ENCODE measurements at places on chromosomes 3 and 15. TPM values are rescaled to one million over a fixed set of nuclear protein-coding genes. Genes with fewer than 3 reads are reported as not detected.

Gene PLIN1
- total RNA-seq: 0.22 TPM

DNA sequence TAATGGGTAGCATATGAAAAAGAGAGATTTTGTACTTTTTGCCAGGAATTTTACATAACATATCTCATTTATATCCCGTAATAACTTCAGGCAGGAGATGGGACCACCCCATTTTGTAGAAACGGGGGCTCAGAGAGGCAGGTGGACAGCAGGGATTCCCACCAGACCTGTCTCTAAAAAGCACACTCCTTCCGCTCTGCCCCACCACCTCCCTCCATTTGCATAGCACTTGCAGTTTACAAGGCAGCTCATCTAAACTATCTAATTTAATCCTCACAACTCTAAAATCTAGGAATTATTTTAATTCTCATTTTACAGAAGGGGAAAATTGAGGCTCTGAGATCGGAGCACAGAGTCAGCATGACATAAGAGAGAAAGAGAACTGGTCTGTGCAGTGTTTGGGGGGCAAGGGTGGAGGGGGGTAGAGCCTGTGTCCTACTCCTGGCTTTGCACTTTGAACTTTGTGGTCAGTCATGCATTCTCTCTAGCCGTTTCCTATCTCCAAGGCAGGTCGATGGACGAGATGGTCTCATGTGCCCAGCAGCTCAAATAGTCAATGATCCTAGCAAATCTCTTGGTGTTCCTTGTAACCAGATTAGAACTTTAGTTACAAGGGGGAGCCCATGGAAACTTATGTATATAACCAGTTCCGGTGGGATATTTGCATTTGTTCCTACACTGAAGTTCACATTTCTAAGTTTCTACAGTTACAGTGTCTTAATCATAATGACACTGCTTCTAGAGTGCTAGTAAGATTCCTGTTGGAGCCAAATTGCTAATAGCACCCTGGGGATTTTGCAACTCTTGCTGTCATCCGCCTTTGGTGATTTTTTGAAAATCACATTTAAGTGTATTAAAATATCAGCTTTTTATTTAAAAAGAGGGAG lies 18.6 kb downstream of the CRYGS start:
- H3K4me1 ChIP-seq: peaks cover 24% of the 10 kb centered on the region
- H3K36me3 ChIP-seq: no peaks in the 10 kb centered on the region
- no peaks in the 10 kb centered on the region for H3K27me3 ChIP-seq
- no peak for DNase-seq

DNA sequence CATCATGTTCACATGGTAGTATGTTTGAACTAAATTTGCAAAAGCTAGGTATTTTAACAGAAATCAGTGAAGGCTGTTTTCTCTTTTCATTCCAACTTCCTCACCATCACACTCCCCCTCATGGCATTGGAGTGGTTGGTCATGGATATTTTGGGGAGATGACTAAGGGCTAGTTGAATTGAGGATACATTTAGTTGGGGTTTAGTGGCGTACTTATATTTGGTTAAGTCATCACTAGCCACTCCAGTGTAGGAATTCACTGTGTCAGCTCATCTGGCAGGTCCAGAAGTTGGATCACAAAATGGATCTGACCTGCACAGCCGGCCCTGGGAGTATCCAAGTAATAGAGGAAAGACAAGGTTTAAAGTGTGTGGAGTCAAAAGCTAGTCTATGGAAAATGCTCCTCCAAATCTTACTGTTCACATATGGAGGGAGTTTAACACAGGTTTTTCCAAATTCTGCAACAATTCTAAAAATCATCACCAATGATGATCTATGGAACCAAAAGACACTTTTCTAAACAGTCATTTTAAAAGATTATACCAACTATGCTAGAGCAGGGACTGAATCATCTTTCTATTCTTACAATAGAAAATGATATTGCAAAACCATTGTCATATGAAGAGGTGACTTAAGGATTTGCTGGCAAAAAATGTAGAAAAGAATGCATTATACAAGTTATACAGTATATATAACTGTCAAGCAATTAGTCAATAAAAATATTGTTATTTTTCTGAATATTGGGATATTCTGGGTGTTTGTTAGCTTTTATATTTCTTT lies 247.8 kb upstream of the PEX5L start:
- no peaks in the 10 kb centered on the region for H3K4me1 ChIP-seq
- H3K4me3 ChIP-seq: no peak overlapping the region
- H3K36me3 ChIP-seq: no peaks in the 10 kb centered on the region
- DNase-seq: no peak
- H3K27me3 ChIP-seq: no peaks in the 10 kb centered on the region

Gene ISLR
- total RNA-seq: not detected

GRCh38 chr3:66592016-66592761 lies 91.4 kb upstream of the LRIG1 start:
- no peaks in the 10 kb centered on the region for H3K4me1 ChIP-seq
- no peaks in the 10 kb centered on the region for H3K36me3 ChIP-seq
- H3K27ac ChIP-seq: no peak overlapping the region
- H3K4me3 ChIP-seq: no peak overlapping the region

DNA sequence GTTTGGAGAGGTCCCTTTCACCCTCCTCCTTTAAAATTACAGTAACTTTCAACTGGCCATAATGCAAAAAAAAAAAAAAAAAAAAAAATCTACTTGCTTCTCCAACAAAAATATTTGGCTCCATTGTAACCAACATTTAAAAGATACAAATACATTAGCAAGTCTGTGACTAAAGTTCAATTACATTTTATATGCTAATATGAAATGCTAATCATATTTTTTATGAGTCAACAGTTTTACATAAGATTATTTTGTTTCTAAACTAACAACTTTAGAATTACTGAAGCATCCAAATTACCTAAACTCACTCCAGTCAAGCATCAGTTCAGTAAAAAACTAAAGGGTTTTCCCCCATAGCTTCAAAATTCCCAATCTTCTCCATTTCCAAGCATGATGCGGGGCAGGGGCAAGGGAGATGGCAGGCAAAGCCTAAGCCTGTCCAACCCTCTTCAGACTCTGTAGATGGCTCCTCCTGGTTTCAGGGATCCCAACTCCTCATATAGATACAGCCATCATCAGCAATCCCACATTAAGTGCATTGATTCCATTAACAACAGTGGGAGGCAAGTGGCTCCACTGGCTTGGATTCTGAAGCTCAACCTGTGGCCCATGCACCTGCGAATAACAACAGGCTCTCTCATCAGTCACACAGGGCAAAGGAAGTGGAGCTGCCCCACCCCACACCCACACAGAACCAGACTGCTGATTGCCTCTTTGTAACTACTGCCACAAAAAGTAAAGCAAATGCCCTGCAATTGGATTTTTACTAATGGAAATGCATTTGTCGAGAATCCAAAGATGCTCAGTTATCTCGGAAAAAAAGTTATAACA lies 15.0 kb downstream of the SFMBT1 start:
- H3K27me3 ChIP-seq: no peaks in the 10 kb centered on the region
- H3K27ac ChIP-seq: no peak overlapping the region
- peaks cover 36% of the 10 kb centered on the region for H3K4me1 ChIP-seq
- DNase-seq: peak; percentile 74
- H3K36me3 ChIP-seq: no peaks in the 10 kb centered on the region

DNA sequence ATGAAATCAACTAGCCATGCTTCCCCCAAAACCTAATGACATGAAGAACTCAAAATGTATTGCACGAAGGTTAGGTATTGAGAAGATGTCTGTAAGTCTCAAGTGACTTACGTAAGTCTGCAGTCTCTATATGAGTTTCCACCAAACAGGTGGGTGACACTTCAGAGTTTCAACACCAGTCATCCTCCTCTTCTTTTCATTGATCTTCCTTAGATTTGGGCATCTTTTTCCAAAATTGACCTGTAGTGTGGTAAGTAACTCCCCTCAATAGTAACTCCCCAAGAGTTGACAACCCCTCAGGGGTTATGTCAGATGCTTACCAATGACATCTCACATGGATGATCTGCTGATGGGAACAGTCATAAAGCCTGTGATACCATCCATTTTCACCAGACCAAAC lies 46.1 kb downstream of the GPR176 start:
- no peaks in the 10 kb centered on the region for H3K27me3 ChIP-seq
- no peak for DNase-seq
- no peaks in the 10 kb centered on the region for H3K4me1 ChIP-seq
- no peak overlapping the region for H3K27ac ChIP-seq
- no peaks in the 10 kb centered on the region for H3K36me3 ChIP-seq

GRCh38 chr3:48532271-48532976 lies 24.2 kb downstream of the PFKFB4 start:
- no peak overlapping the region for H3K4me3 ChIP-seq
- H3K27ac ChIP-seq: no peak overlapping the region
- no peaks in the 10 kb centered on the region for H3K27me3 ChIP-seq
- no peaks in the 10 kb centered on the region for H3K4me1 ChIP-seq

Gene CCDC39
- total RNA-seq: not detected

Gene CISH
- total RNA-seq: 3.5 TPM

GRCh38 chr3:189041482-189042090 lies 130.2 kb upstream of the TPRG1 start:
- H3K36me3 ChIP-seq: no peaks in the 10 kb centered on the region
- peaks cover 6% of the 10 kb centered on the region for H3K4me1 ChIP-seq
- peak overlapping the region; percentile 6 for H3K27ac ChIP-seq
- H3K4me3 ChIP-seq: no peak overlapping the region
- H3K27me3 ChIP-seq: no peaks in the 10 kb centered on the region
- peak; percentile 66 for DNase-seq

DNA sequence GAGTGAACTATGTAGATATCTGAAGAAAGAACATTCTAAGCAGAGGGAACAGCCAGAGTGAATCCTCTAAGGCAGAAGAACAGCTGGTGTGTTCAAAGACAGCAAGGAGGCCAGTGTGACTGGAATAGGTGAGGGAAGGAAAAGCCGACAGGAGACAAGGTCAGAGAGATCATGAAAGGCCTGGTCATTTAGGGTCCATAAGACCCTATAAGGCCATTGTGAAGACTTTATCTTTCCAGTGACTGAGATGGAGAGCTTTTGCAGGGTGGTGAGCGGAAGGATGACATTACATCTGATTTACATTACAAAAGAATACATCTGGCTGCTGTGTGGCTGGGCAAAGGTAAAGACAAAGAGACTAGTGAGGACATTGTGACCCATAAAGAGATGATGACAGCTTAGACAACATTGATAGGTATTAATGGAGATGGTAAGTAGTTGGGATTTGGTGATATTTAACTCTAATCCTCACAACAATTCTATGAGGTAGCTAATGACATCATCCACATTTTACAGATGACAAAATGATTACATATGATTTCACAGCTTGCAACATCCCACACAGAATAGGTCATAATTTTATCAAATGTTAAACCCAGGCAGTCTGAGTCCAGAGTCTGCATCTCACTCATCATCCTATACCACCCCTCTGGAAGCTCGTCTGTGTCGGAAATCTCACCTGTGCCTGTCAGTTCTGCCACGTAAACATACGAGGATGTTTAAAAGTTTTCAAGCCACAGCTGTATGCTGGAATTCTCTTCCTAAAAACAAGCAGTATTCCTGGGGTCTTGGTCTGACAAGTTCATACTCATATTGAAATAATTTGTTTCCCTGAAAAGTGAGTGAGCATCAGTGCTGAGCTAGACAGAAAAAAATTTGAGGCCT lies 70.2 kb upstream of the PIK3R4 start:
- no peak overlapping the region for H3K27ac ChIP-seq
- H3K4me1 ChIP-seq: no peaks in the 10 kb centered on the region
- H3K4me3 ChIP-seq: no peak overlapping the region
- H3K27me3 ChIP-seq: peaks cover 3% of the 10 kb centered on the region
- H3K36me3 ChIP-seq: no peaks in the 10 kb centered on the region

Gene ARL6IP5
- 65.2 TPM for total RNA-seq

Gene RPL4
- 4,627 TPM for total RNA-seq
